Muscle of back (tissue), 13 donors: ENCODE measurements at places on chromosomes 12 and 14. TPM values are rescaled to one million over a fixed set of nuclear protein-coding genes. Genes with fewer than 3 reads are reported as not detected.

TMTC1 gene
- 64.4 TPM for polyA plus RNA-seq

- no peak for DNase-seq
Observed at GRCh38 chr12:18267427-18268099, 6.2 kb downstream of the PIK3C2G start.

TMEM119 gene
- polyA plus RNA-seq, result 38.1 TPM

FAM90A1 gene
- polyA plus RNA-seq, result 1.2 TPM

TAS2R50 gene
- not detected for polyA plus RNA-seq

DNA sequence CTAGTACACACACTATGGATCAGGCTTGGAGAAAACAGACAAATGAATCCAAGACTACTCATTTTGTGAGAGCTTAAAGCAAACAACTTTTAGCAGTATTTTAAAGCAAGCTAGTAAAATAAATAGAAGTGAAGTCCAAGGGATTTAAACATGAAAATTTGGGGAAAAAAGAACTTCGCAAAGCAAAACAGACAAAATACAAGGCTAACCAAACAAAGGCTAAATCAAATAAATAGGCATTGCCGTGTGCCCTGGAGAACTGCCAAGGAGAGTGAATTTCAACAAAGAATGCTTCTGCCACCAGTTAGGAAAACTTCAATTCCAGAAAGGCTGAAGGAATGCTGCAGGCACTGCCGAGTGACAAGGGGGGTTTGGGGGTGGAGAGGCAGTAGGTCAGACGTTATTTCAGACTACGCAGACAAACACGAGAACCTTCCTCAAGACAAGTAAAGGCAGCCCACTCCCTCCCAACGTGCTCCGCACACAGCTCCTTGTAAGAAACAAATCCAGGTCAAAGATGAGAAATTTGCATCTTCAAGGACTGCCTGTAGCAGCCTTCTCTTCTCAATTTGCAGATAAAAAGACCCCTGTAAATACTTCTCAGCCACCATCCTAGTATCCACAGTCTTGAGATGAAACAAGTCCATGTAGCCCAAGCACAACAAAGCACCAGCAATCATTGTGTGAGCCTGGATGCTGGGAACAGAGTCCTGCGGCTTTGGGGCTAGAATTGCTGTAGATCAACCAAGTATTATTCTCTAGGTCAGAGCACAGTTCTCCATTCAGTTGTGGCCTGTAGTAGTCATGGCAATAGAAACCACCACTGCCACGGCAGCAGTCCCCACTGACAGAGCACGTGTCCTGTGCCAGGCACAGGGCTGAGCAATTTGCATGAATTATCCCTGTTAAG, 43.3 kb downstream of the EFCAB11 start:
- no peak for DNase-seq
